ENCODE measurements at places on chromosomes 13 and 19.
A peak's percentile ranks its signal among the peaks of the same experiment; 100 is the strongest.

GRCh38 chr19:9727644-9728043 lies 40.9 kb downstream of the ZNF846 start:
- H3K27me3 ChIP-seq: peaks cover 11% of the 10 kb centered on the region
- H3K36me3 ChIP-seq: peaks cover 2% of the 10 kb centered on the region
- DNase-seq: no peak
- no peak overlapping the region for H3K27ac ChIP-seq
- H3K4me1 ChIP-seq: no peaks in the 10 kb centered on the region

- H3K27me3 ChIP-seq: peaks cover 87% of the 10 kb centered on the region
- H3K4me3 ChIP-seq: no peak overlapping the region
- H3K27ac ChIP-seq: no peak overlapping the region
- H3K4me1 ChIP-seq: no peaks in the 10 kb centered on the region
These were observed 1.8 kb upstream of the ATP4A start for GRCh38 chr19:35565016-35565856.

GRCh38 chr19:11209839-11210655 lies 12.7 kb upstream of the KANK2 start:
- H3K27ac ChIP-seq: peak overlapping the region; percentile 6
- H3K4me3 ChIP-seq: no peak overlapping the region
- peaks cover 6% of the 10 kb centered on the region for H3K27me3 ChIP-seq
- no peaks in the 10 kb centered on the region for H3K4me1 ChIP-seq
- no peak for DNase-seq
- H3K36me3 ChIP-seq: peaks cover 6% of the 10 kb centered on the region

DNA sequence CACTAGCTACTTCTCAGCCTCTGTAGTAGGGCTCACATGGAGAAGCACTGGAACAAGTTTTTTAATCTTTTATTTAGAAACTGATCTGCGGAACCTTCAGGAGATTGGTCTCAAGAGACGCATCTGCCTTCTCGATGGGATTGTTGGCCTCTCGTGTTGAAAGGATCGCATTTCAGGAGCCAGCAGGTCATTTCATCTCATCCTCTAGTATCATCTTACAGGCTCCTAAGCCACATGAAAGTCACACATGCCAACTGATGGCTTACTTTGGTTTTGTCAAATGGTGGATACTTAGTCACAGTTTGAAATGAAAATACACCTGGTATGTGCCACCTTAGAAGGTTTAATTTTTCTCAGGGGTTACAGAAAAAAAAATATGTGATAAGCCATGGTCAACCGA lies 1703.6 kb downstream of the EFNB2 start:
- H3K36me3 ChIP-seq: peaks cover 2% of the 10 kb centered on the region
- no peak for DNase-seq
- no peaks in the 10 kb centered on the region for H3K27me3 ChIP-seq
- no peak overlapping the region for H3K27ac ChIP-seq
- H3K4me1 ChIP-seq: no peaks in the 10 kb centered on the region

GRCh38 chr13:110448677-110449076 lies 112.8 kb downstream of the RAB20 start:
- H3K36me3 ChIP-seq: no peaks in the 10 kb centered on the region
- H3K27ac ChIP-seq: no peak overlapping the region

DNA sequence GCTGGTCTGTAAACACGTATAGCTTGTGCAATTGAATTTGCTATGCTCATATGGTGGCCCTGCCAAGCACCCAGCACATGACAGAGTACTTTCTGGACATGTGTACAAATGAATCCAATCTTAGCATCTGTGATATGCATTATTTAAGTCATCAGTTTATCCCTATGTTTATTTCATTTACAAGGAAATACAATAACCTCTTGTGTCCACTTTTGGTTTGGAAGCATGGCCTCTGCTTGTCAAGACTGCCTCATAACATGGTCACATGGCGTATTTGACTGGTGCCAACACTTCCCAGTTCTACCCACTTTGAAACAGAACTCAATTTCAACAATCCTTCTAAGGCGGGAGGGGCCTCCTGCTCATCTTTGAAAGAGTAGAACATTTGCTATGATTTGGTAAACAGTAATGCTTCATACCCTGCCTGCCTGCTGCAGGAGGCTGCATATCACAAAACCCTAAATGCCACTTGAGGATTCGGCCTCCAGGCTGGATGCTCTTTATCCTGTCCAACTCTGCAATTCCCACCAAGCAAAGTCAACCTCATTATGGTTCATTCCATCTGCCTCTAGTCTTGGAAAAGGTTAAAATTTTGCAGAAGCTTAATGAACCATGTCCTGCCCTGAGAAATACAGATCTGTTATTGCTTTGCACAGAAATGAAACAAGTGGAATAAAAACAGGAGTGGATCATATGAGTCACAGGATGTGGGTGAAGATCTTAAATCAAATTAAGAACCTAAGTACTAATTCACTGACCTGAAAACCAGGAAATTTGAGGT lies 151.3 kb downstream of the CYSLTR2 start:
- peak overlapping the region; percentile 6 for H3K4me3 ChIP-seq
- H3K36me3 ChIP-seq: no peaks in the 10 kb centered on the region
- no peak for DNase-seq
- H3K27ac ChIP-seq: peak overlapping the region; percentile 38

GRCh38 chr13:98825659-98826058 lies 73.2 kb upstream of the SLC15A1 start:
- H3K27me3 ChIP-seq: no peaks in the 10 kb centered on the region
- no peaks in the 10 kb centered on the region for H3K4me1 ChIP-seq
- no peak overlapping the region for H3K27ac ChIP-seq
- H3K4me3 ChIP-seq: no peak overlapping the region
- H3K36me3 ChIP-seq: peaks cover 37% of the 10 kb centered on the region

GRCh38 chr13:73306688-73307087 lies 247.9 kb downstream of the KLF5 start:
- H3K27ac ChIP-seq: no peak overlapping the region
- peaks cover 9% of the 10 kb centered on the region for H3K27me3 ChIP-seq
- H3K4me1 ChIP-seq: no peaks in the 10 kb centered on the region

DNA sequence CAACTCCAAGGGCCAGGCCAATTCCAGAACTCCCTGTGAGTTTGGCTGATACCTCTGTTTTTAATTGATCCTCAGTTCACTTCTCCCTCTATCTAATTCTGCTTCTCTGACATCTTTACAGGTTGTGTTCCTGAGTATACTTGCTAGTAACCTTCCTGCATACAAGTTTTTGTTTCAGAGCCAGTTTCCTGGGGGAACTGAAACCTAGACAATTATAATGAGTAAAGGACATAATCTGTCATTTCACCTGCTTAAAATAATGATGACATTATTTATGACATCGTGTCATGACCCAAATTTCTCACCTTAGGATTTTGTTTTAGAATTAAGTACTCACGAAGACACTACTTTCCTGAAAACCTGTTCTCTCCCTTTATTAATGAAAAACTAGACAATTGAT lies 12.5 kb upstream of the MYCBP2 start:
- H3K4me3 ChIP-seq: no peak overlapping the region
- no peaks in the 10 kb centered on the region for H3K4me1 ChIP-seq
- no peaks in the 10 kb centered on the region for H3K36me3 ChIP-seq
- no peaks in the 10 kb centered on the region for H3K27me3 ChIP-seq
- H3K27ac ChIP-seq: no peak overlapping the region

GRCh38 chr13:21925720-21926119 lies 254.8 kb downstream of the FGF9 start:
- no peaks in the 10 kb centered on the region for H3K4me1 ChIP-seq
- no peak overlapping the region for H3K4me3 ChIP-seq
- peaks cover 15% of the 10 kb centered on the region for H3K27me3 ChIP-seq

GRCh38 chr19:4904481-4904880 lies 1.8 kb upstream of the ARRDC5 start:
- H3K27ac ChIP-seq: no peak overlapping the region
- H3K4me1 ChIP-seq: peaks cover 14% of the 10 kb centered on the region
- DNase-seq: no peak

- H3K4me3 ChIP-seq: no peak overlapping the region
- H3K27me3 ChIP-seq: no peaks in the 10 kb centered on the region
- no peaks in the 10 kb centered on the region for H3K36me3 ChIP-seq
- peaks cover 7% of the 10 kb centered on the region for H3K4me1 ChIP-seq
- no peak overlapping the region for H3K27ac ChIP-seq
These were observed 20.0 kb downstream of the DIAPH3 start for GRCh38 chr13:60143775-60144174.

- no peak for DNase-seq
- H3K27ac ChIP-seq: no peak overlapping the region
- H3K4me1 ChIP-seq: no peaks in the 10 kb centered on the region
These were observed 124.3 kb downstream of the PTPRS start for GRCh38 chr19:5216141-5216847.

DNA sequence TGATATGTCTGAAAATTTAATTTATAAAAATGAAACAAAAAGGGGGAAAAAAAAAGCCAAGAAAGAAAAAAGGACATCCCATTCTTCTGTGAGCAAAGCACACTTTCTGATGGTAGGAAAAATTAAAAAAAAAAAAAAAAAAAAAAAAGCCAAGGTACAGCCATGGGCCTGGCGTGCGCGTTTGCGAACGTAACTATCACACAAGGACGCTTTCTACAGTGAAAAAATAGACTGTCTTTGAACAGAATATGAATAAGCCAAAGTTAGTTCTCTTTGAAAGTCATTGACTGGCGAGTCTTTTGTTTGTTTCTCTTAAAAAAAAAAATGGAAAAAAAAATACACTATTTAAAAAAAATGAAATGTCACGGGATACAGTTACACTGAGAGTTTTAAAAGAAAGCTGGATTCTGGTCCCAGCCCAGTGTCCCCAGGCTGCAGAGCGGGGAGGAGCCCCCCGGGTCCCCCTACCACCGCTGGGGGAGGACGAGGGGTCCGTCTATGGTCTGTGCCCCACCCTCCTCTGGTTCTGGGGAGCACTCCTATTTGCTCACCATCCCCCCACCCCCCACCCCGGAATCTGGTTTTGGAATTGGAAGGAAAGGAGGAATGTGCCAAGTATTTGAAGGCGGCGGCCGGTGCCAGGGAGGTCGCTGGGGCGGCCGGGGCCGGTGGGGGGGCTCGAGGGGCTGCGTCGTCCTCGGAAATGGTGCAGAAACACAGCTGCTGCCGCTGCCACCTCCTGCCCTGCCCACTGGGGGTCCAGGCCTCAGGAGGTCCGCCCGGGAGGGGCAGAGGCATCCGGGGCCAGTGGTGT lies 134.5 kb downstream of the PTPRS start:
- H3K27ac ChIP-seq: no peak overlapping the region
- H3K27me3 ChIP-seq: no peaks in the 10 kb centered on the region
- H3K36me3 ChIP-seq: peaks cover 2% of the 10 kb centered on the region
- no peak for DNase-seq
- H3K4me1 ChIP-seq: no peaks in the 10 kb centered on the region

Measured in effector memory CD8-positive, alpha-beta T cell (primary cell).